ENCODE measurements at places on chromosomes 12 and 14.
A peak's percentile ranks its signal among the peaks of the same experiment; 100 is the strongest.

GRCh38 chr12:88310666-88311065, 168.6 kb downstream of the TMTC3 start:
- no peak for DNase-seq

GRCh38 chr12:4789776-4790175, 69.6 kb downstream of the GALNT8 start:
- no peak for DNase-seq

GRCh38 chr12:120249266-120249874, 16.2 kb downstream of the PXN start:
- DNase-seq = no peak

GRCh38 chr12:132154941-132155770, 10.9 kb downstream of the NOC4L start:
- DNase-seq = no peak

GRCh38 chr14:52844262-52845060, 53.1 kb upstream of the GNPNAT1 start:
- DNase-seq = no peak

- DNase-seq = no peak
Measured at GRCh38 chr12:129886541-129886940, 17.3 kb downstream of the TMEM132D start.

DNA sequence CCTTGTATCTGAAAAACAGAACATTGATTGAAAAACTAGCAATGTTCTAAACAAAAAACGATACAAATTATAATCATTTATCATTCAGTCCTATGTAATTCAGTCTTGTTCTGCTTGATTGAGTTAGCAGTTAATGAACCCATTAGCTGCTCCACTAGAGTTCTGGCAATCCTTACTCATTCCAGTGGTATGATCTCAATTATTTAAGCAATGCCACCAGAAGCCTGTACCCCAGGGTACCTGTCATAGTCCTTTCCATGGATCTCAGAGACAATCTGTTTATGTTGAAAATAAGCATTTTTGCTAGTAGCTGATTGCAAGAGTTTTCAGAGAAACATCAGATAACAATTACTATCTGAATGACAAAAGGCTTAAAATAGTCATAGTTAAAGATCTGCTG, 115.9 kb downstream of the UNC79 start:
- DNase-seq = no peak

- DNase-seq = no peak
Measured at GRCh38 chr12:29492891-29493290, 4.6 kb downstream of the OVCH1 start.

GRCh38 chr12:1373901-1374735, 220.3 kb downstream of the FBXL14 start:
- no peak for DNase-seq

- DNase-seq = no peak
Measured at GRCh38 chr14:58669556-58670200, 31.9 kb downstream of the DACT1 start.

- no peak for DNase-seq
Measured at GRCh38 chr12:34393086-34393820, 371.0 kb downstream of the ALG10 start.

DNA sequence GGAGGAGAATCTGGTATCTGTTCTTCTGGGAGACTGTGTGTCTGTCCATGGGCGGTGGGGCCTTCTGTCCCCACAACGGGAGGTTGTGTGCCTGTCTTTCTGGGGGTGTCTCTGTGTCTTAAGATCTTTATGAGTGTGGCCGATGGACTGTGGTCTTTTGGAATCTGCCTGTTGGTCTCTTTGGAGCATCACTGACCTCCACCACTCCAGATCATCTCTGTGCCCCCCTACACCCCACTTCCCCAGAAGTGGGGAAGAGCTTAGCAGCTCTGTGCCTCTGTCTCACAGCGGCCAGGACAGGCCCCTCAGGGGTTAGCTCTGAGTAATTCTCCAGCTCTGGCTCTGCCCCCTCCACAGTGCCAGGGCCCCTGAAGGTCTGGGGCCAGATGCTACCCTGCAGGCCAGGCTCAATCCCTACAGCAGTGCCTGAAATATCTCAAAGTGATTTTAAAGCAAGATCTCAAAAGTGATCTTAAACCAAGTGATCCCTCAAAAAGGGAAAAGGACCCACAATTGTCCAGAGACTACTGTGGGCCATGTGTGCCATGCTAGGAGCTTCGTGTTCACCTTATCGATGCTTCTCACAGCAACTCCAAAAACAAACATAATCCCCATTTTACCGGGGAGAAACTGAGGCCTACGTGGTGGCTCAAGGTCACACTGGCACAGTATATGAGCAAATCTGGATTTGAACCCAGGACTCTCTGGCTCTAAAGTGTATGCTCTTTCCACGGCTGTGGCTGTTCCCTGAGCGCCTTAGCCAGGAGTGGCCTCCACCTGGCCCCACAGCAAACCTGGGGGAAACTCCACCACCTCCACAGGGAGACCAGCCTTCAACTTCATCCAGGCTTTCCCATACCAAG, 26.0 kb upstream of the KRT78 start:
- DNase-seq = no peak

DNA sequence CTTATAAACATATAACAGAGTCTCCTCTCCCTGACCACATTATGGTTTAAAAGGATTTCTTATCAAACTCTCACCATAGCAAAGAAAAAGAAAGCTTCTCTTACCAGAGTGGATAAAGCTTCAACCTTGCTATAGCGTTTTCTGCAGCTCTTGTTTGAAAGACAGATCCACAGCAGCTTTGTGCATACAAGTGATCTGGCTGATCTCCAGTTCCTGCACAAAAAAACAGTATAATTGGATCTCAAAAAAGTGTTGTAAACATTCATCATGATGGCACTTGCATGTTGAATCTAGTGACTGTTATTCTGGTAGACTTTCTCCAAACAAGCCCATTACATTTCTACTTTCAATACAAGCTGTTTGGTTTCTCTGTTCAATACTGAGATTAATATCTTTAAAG, 178.9 kb upstream of the MGAT4C start:
- DNase-seq = no peak

GRCh38 chr12:13241833-13242488, 45.4 kb downstream of the EMP1 start:
- no peak for DNase-seq

GRCh38 chr12:132324841-132325732, 4.3 kb downstream of the GALNT9 start:
- no peak for DNase-seq

GRCh38 chr12:41418586-41418985, 230.5 kb downstream of the PDZRN4 start:
- no peak for DNase-seq

GRCh38 chr14:41662780-41663472, 56.2 kb downstream of the LRFN5 start:
- no peak for DNase-seq

GRCh38 chr14:62745496-62745895, 299.8 kb downstream of the KCNH5 start:
- DNase-seq = no peak

GRCh38 chr12:130775953-130776856, 60.1 kb upstream of the RIMBP2 start:
- DNase-seq = peak; percentile 42

GRCh38 chr12:92003701-92004100, 141.9 kb downstream of the BTG1 start:
- DNase-seq = no peak

- no peak for DNase-seq
Measured at GRCh38 chr12:67637718-67638117, 10.8 kb upstream of the DYRK2 start.

- no peak for DNase-seq
Measured at GRCh38 chr12:127237151-127237550, 1029.8 kb upstream of the TMEM132C start.

DNA sequence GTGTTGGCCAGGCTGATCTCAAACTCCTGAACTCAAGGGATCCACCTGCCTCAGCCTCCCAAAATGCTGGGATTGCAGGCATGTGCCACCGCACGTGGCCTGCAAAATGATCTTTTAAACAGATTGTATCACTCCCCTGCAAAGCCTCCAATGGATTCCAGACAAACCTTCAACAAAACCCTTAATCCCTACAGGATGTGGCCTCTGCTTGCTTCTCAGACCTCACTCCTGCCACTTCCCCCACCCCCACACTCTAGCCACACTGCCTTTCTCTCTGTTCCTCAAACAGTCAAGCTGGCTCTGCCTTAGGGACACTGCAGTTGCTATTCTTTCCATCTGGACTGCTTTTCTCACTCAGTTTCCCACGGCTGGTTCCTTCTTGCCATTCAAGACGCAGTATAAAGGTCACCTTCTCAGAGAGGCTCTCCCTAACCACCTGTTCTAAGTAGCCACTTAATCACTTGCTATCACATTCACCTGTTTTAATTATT, 47.3 kb upstream of the TMED10 start:
- no peak for DNase-seq

GRCh38 chr12:53808023-53808705, 56.4 kb upstream of the CISTR start:
- DNase-seq = no peak

GRCh38 chr12:76031081-76031413, 529 bp downstream of the PHLDA1 start:
- DNase-seq = no peak

DNA sequence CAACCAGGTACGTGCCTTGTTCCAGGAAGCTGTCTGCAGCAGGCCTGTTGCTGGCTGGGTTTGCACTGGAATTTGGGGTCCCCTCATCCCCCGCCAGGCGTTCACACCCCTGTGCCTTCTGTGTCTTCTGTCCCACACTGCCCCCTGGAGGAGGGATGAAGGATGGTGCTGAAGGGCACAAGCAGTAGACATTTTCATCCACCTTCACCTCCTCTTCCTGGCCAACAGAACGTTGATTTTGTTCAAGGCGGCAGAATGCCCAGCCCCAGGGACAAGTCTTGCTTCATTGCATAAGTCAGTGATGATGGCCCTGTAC, 122.1 kb downstream of the CALM1 start:
- peak; percentile 66 for DNase-seq

DNA sequence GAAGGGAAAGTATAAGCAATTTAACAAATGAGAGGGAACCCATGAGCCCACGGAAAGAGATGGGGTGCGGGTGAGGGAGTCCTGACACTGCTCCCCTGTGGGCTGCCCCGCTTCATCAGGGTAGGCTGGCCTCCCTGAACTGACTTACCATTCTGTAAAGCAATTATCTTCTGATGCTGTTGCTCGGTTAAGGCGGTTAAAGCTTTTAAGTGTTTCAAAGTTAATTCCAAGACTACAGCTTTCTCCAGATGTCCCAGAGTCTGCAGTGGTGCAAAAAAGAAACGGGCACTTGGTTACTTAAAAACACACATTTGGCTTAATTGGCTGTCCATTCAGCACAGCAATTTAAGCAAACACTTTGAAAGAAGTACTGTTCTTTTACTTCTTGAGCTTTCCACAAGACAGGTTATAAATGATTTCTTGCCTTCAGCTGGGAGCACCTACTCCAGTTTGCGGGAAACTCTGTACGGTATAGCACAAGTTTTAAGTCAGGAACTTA, 1.3 kb downstream of the BHLHE41 start:
- no peak for DNase-seq

DNA sequence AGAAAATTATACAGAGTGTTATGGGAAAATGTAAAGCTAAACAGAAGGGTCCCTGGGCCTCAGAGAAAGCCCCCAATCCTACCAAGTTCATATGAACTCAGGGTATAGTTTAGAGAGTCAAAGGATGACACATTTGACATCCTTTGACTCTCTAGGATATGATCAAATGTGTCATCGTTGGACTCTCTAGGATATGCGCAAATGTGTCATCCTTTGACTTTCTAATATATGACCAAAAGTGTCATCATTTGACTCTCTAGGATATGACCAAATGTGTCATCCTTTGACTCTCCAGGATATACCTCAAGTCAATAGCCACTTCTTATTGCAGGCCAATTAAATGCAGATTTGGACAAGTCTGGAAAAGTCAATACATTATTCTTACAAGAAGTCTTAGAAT, 204.8 kb upstream of the IGF1 start:
- no peak for DNase-seq

GRCh38 chr12:2265461-2266167, 212.8 kb downstream of the CACNA1C start:
- DNase-seq = no peak

GRCh38 chr14:105491366-105491973, 424 bp downstream of the TEDC1 start:
- peak; percentile 96 for DNase-seq

- no peak for DNase-seq
Measured at GRCh38 chr12:8672381-8672780, 9.8 kb upstream of the MFAP5 start.

GRCh38 chr12:74120644-74121043, 417.0 kb upstream of the ATXN7L3B start:
- DNase-seq = no peak

- DNase-seq = peak; percentile 36
Measured at GRCh38 chr14:100434033-100434601, 111.0 kb downstream of the SLC25A47 start.
